ENCODE measurements at places on chromosomes 3 and 15.

GRCh38 chr15:61936528-61937195 is 123.6 kb downstream of the VPS13C start:
- DNase-seq = no peak

DNA sequence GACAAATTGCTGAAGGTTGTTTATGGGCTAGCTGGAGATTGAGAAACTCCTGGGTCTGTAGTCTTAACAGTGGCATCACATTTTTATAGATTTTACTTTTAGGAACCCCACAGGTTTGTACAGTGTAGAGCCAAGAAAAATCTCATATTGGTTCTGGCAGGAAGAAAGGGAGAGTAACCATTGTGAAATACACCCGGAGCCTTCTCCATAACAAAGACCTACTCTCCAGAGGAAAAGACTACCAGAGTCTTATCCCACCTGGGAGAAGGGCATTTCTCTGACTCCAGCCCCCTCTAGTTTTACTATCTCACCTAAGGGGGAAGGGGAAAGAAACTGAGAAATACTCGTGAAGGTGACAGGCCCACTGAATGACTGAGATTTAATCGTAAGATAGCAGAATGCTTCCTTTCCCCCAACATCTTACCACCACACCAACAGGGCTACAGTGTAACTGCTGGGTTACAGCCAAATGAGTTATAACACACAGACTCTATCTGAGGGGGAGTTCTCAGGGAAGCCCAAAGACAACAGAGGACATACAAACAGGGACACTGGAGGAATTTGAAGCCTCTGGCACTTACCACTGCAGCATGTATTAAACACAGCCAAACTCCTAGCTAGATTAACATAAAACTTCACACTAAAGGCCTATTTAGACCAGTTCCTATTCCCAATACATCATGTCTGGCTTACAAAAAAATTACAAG is 56.1 kb downstream of the SYN2 start:
- DNase-seq = no peak

DNA sequence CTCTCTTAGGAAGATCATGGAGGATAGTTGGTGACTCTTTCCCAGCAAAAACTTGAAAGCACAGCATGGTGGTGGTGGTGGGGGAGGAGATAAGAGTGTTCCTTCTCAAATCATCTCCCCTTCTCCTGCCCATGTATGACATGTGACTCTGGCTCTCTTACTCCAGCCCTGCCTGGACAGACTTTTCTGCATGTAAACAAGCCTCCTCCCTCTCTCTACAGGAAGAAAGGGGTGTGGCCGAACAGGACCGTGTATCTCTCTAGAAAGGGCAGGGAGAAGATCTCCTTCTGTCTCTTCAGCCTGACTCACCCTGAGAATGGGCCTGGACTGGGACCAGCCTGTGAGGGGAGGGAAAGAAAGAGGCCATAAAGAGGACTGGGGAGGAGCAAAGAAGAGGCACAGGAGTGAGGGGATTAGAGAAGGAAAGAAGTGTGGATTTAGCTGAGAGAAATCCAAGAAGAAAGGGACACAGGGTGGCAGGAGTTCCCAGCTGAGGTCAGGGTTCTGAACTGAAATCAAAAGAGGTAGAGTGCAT is 1.5 kb downstream of the CELF6 start:
- no peak for DNase-seq

GRCh38 chr3:172394692-172395091 is 53.6 kb downstream of the GHSR start:
- DNase-seq = no peak

DNA sequence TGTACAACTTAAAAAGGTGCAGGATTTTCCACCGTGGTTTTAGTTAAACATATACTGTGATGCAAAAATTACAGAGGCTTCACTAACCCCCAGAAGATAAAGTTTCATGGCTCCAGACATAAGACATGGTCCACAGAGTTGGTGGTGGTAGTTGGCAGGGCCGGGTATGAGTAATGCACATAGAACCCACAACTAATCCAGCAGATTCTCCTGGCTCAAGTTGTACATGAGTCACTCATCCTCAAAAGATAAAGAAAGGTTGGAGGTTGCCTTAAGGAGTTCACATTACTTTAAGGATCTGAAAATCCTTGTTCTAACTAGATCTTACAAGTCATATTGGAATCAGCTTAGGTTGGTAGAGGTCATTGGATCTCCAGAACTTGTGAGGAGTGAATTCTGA is 98.3 kb upstream of the ZBTB20 start:
- no peak for DNase-seq

- DNase-seq = no peak
Measured at GRCh38 chr3:103203441-103203840, 768.6 kb downstream of the ZPLD1 start.

- no peak for DNase-seq
Measured at GRCh38 chr3:132432639-132433038, 15.3 kb downstream of the DNAJC13 start.

- no peak for DNase-seq
Measured at GRCh38 chr3:14329116-14329830, 73.1 kb upstream of the SLC6A6 start.

GRCh38 chr3:52920841-52921240 is 23.5 kb upstream of the STIMATE start:
- no peak for DNase-seq

GRCh38 chr3:181176601-181177000 is 187.1 kb upstream of the DNAJC19 start:
- DNase-seq = no peak

- peak; percentile 40 for DNase-seq
Measured at GRCh38 chr3:194682694-194683310, 2.9 kb upstream of the FAM43A start.

- no peak for DNase-seq
Measured at GRCh38 chr3:64814351-64814750, 126.6 kb upstream of the ADAMTS9 start.

DNA sequence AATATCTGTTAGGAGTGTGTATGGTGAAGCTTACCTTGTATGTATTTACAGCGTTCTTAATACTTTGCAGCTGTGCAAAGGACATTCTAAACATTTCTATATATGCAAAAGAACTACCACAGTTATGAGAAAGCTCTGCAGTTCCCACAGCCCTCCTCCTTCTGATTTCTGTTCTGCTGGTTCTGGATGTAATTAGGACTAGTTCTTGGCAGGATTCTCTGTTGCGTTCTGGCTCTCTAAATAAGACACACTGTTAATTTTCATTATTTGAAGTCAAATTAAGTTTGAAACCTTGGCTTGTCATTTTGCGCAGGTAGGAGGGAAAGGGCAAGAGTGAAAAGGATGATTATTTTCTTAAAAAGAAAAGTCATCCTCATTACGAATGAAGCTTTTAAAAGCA is 76.4 kb downstream of the FNDC3B start:
- DNase-seq = no peak

DNA sequence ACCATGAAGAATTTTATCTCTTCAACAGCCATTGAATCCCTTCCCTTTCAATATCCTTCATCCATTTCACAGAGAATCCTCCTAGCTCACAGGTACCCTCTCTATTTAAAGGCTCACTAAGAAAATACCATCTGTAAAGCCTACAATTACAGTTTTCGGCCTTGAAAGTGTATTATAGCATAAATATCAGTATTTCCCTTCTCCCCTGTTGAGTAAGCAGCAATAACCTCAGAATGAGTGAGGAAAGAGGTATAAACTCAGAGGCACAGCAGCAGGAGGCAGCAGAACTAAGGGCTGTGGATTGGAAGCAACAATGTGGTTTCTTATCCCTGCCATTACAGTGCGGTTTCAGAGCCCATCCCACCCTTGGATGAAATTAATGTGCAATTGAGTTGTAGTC is 360.6 kb upstream of the ATP10A start:
- no peak for DNase-seq

- no peak for DNase-seq
Measured at GRCh38 chr15:78170848-78171773, 21.9 kb downstream of the IDH3A start.

- no peak for DNase-seq
Measured at GRCh38 chr15:37873336-37873735, 61.1 kb upstream of the TMCO5A start.

- DNase-seq = no peak
Measured at GRCh38 chr3:45705839-45706808, 16.9 kb downstream of the SACM1L start.

GRCh38 chr15:22979238-22980188 is 655 bp downstream of the CYFIP1 start:
- no peak for DNase-seq

GRCh38 chr3:51384055-51384725 is 901 bp upstream of the MANF start:
- peak; percentile 52 for DNase-seq

DNA sequence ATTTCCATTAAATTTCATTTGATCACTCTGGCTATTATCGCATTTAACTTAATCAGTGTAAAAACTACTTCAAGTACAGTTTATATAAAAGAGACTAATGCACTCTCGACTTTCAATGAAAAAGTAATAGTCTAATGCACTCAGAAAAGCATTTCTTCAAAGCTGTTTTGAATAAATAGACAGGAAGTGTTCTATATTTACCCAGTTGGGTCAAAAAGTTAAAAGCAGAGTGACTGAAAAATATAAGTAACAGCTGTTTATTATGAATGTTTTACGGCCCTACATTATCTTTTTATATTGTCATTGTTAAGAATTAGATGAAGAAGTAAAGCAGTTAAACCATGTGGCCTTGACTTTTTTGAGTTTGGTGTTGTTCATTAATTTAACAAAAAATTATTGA is 391.8 kb downstream of the ZPLD1 start:
- no peak for DNase-seq

DNA sequence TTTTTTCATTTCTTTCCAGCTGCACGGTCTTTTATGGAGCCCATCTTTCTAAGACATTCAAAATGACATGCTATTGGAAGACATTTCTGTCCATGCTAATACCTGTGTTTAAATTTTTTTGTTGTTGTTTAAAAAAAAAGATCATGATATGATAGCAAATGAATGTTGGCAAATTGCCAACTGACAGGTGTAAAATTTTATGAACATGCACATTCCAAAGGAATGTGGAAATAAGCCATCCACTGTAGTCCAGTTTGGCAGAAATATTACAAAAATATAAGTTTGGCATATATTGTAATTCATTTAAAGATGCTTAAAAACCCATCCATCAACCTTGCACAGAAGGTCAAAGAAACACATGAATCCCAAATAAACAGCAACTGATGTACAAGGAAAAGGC is 75.6 kb upstream of the WNT5A start:
- no peak for DNase-seq

DNA sequence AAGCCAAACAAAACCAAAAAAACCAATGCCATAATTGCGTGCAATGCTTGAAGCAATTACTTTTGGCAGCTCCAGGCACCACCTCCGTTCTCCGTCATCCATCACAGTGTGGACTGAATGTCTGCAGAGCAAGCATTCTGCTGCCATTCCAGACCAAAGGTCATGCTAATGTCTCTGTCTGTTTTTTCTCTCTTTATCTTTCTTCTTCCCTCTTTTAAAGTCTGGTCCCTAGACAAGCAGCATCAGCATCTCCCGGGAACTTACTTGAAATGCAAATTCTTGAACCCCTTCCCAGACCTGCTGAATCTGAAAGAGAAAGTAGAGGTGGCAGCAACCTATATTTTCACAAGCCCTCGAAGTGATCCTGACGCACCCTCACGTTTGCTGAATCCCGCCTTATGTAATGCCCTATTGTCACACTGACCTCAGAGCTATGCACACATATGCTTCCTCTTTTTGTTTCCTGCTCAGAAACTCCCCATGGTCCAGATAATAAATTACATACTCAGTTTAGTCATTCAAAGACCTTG is 297.3 kb upstream of the PROK2 start:
- no peak for DNase-seq

DNA sequence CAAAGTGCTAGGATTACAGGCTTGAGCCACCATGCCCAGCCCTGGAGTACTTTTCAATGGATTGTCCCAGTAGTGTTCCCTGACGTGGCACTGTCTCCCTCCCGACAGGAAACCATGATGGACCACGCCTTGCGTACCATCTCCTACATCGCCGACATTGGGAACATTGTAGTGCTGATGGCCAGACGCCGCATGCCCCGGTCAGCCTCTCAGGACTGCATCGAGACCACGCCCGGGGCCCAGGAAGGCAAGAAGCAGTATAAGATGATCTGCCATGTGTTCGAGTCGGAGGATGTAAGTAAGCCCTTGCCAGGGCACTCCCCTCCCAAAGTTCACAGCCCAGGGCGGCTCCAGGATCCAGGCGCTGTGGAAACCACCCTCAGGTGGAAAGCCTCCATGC is 168.1 kb downstream of the NSMCE3 start:
- DNase-seq = no peak

Data from NK-92 treated with Interleukin-12 subunit alpha and Interleukin-12 subunit beta, amount 100 ng/mL, for 24 hours (cell line).